ENCODE measurements at places on chromosomes 7 and 10. TPM values are rescaled to one million over a fixed set of nuclear protein-coding genes. Genes with fewer than 3 reads are reported as not detected.

AKR1D1 gene
- total RNA-seq = not detected

MUC12 gene
- total RNA-seq = 4.0 TPM

SMO gene
- 23.2 TPM for total RNA-seq

ACTL6B gene
- total RNA-seq = not detected

TEX47 gene
- 1.8 TPM for total RNA-seq

AQP1 gene
- total RNA-seq = 89.4 TPM

MCM10 gene
- total RNA-seq = 1.6 TPM

PLAC9 gene
- total RNA-seq = 14.7 TPM

DNA sequence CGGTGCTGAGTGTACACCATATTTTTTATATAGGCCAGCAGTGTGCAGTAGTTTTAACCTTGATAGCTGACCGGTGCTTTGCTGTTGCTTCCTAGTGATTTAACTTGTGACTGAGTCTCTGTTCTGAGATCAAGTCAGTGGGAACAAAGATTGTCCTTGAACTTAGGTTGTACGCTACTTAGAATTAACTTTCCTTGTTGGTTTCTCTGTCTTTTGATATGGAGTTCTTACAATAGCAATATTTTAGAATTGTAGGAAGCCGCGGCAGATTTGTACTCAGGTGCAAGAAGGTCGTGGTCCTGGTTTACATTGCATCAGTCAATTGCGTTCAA is 1.3 kb downstream of the DDX21 start:
- peak overlapping the region; percentile 74 for H3K4me3 ChIP-seq
- no peak for DNase-seq
- H3K4me1 ChIP-seq = no peaks in the 10 kb centered on the region

GRCh38 chr10:70774810-70775678 is 10.1 kb downstream of the TBATA start:
- H3K36me3 ChIP-seq = no peaks in the 10 kb centered on the region
- no peaks in the 10 kb centered on the region for H3K27me3 ChIP-seq
- no peak overlapping the region for H3K27ac ChIP-seq
- DNase-seq = peak; percentile 67
- no peaks in the 10 kb centered on the region for H3K4me1 ChIP-seq

- DNase-seq = peak; percentile 47
- no peaks in the 10 kb centered on the region for H3K36me3 ChIP-seq
- H3K27me3 ChIP-seq = no peaks in the 10 kb centered on the region
- peak overlapping the region; percentile 84 for H3K4me3 ChIP-seq
- H3K27ac ChIP-seq = peak overlapping the region; percentile 85
Observed at GRCh38 chr7:70694434-70694970, 437.4 kb upstream of the GALNT17 start.

Measured in prostate gland (tissue), 2 donors.